Psoas muscle (tissue), 8 donors: ENCODE measurements at places on chromosomes 3 and 15. TPM values are rescaled to one million over a fixed set of nuclear protein-coding genes. Genes with fewer than 3 reads are reported as not detected.

The MESP2 gene
- polyA plus RNA-seq = 0.20 TPM

DNA sequence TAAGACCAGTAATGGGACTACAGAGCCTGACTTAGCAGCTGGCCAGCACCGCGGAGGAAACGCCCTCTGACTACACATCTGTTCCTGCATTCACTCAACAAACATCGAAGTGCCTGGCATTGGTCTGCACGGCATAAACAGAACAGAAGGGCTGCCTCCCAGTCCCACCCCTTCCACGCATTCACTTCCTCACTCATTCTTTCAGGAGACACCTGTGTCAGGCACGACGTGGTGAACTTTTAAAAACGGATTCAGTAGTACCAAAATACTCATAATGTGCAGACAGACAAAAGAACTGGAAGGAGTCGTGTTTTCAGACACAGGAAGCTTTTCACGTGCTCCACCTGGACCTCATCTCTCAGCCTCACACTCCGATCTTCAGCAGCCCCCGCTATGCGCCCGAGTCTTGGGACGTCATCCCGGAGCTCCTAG, 123.3 kb downstream of the XXYLT1 start:
- peak; percentile 64 for DNase-seq
- no peak overlapping the region for H3K27ac ChIP-seq
- no peaks in the 10 kb centered on the region for H3K36me3 ChIP-seq
- H3K27me3 ChIP-seq = no peaks in the 10 kb centered on the region
- peak overlapping the region; percentile 42 for H3K4me3 ChIP-seq
- peaks cover 6% of the 10 kb centered on the region for H3K4me1 ChIP-seq

DNA sequence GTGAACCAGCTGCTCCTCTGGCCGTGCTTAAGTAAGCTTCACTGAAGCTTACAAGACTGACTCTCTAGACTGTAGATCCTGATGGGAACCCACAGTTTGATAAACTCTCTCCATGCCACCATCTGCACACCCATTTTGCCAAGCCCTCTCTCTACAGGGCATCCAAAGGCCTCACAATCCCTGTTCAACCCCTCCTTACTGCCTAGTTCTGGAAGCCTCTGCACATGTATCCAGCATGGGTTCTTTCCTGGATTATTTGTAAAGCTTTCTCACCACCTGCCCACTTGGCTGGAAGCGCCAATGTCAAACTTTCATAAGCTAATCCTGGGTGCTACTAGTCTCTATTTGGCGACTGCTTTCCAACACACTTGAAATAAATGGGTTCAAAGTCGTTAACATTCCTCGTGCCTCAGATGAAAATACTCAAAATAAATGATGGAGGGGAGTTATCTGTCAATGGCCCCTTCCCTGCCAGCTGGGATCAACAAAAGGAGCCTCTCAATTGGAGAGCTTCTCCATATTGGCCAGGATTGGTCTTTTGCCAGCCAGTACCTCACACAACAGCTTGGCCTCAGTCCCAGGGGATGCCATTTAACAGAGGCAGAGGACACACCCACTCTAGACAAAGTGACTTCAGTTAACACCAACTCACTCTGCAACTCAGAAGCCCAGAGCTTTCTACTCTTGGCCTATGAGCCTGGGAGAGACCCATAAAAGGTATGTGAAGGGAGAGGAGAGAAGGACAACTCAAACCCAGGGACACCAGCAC, 48.1 kb downstream of the SH3BP5 start:
- no peak overlapping the region for H3K4me3 ChIP-seq
- H3K36me3 ChIP-seq = no peaks in the 10 kb centered on the region
- H3K27ac ChIP-seq = no peak overlapping the region
- no peaks in the 10 kb centered on the region for H3K27me3 ChIP-seq
- peaks cover 15% of the 10 kb centered on the region for H3K4me1 ChIP-seq

DNA sequence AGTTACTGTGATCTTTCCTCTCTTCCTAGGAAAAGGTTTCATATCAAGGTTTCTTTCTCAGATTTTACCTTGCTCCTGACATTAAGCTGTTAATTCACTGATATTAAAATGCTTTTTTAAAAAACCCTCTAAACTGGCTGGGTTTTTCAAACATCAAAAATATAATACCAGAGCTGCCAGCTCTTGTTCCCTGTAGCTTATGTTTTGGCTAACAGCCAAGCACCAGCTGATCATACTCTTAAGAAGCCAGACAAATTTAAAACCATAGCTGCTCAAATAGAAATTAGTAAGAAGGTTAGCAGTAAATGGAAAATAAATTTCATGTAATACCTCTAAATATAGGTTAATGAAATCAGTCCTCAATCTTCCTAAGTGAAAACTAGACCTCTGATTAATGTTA, 657.5 kb downstream of the GRM7 start:
- DNase-seq = no peak
- no peaks in the 10 kb centered on the region for H3K36me3 ChIP-seq
- no peak overlapping the region for H3K4me3 ChIP-seq
- no peak overlapping the region for H3K27ac ChIP-seq
- H3K4me1 ChIP-seq = peaks cover 8% of the 10 kb centered on the region

GRCh38 chr3:187027531-187028278, 97.4 kb downstream of the ST6GAL1 start:
- no peaks in the 10 kb centered on the region for H3K4me1 ChIP-seq
- H3K36me3 ChIP-seq = no peaks in the 10 kb centered on the region
- H3K27me3 ChIP-seq = no peaks in the 10 kb centered on the region

DNA sequence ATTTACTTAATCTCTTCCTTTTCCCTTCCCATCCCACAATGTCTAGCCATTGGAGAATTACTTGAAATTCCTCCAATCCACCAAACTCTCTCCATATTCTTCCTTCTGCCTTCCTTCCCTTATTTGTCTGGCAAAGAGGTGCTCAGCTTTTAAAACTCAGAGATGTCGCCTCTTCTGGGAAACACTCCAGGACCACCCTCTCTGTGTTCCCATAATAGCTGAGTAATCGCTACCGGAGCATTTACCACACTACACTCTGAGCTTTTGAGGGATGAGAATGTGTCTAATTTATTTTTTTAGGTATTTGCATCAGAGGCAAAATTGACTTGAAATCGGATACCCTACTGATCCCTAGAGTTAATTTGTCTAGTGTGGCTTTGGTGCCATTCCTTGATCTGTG, 245.7 kb upstream of the TPRG1 start:
- no peak overlapping the region for H3K27ac ChIP-seq
- DNase-seq = no peak
- H3K36me3 ChIP-seq = no peaks in the 10 kb centered on the region
- H3K27me3 ChIP-seq = no peaks in the 10 kb centered on the region
- H3K4me3 ChIP-seq = no peak overlapping the region
- H3K4me1 ChIP-seq = no peaks in the 10 kb centered on the region

GRCh38 chr3:100120012-100120411, 5.7 kb upstream of the FILIP1L start:
- peaks cover 33% of the 10 kb centered on the region for H3K4me1 ChIP-seq
- H3K27me3 ChIP-seq = no peaks in the 10 kb centered on the region
- peak overlapping the region; percentile 90 for H3K27ac ChIP-seq
- DNase-seq = no peak
- no peaks in the 10 kb centered on the region for H3K36me3 ChIP-seq

DNA sequence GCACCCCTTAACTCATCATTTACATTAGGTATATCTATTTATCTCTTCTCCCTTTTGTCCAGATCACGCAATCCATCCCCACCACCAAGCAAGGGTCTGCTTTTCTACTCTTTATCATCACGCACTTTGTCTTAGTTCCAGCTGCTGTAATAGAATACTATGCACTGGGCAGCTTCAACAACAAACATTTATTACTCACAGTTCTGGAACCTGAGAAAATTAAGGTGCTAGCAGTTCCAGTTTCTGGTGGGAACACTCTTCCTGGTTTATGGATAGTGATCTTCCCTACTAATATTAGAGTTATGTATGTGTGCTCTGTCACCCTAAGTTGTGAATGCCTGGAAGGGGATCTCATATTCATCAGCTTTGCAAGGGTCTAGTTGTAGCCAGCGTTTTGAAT, 687.0 kb downstream of the NTRK3 start:
- H3K4me1 ChIP-seq = no peaks in the 10 kb centered on the region
- H3K36me3 ChIP-seq = no peaks in the 10 kb centered on the region
- H3K4me3 ChIP-seq = no peak overlapping the region
- no peaks in the 10 kb centered on the region for H3K27me3 ChIP-seq
- DNase-seq = no peak

The PPP1R14D gene
- not detected for polyA plus RNA-seq

The CTXND1 gene
- 0.04 TPM for polyA plus RNA-seq

GRCh38 chr3:76266511-76266910, 481.2 kb upstream of the ZNF717 start:
- H3K27me3 ChIP-seq = no peaks in the 10 kb centered on the region
- H3K36me3 ChIP-seq = no peaks in the 10 kb centered on the region
- H3K27ac ChIP-seq = no peak overlapping the region

The BLM gene
- polyA plus RNA-seq = 1.7 TPM

DNA sequence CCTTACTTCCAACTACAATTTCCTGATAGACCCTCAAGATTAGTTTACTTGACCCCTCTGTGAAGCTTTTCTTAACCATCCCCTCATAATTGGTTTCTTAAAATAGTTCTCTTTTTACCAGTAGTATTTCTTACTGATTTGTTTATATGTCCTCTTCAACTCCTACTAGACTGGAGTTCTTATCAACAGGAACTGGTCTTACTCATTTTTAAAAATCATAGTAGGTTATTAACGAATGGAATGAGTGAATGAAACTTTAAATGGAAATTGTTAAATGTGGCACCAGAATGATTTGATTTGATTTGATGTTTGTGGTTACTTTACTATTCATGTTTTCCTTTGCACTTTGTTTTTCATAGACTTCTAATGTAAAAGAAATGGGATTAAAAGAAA, 91.5 kb downstream of the NEO1 start:
- no peak overlapping the region for H3K4me3 ChIP-seq
- no peaks in the 10 kb centered on the region for H3K27me3 ChIP-seq
- no peaks in the 10 kb centered on the region for H3K4me1 ChIP-seq
- H3K27ac ChIP-seq = no peak overlapping the region
- DNase-seq = no peak

The AADACL2 gene
- polyA plus RNA-seq = not detected

DNA sequence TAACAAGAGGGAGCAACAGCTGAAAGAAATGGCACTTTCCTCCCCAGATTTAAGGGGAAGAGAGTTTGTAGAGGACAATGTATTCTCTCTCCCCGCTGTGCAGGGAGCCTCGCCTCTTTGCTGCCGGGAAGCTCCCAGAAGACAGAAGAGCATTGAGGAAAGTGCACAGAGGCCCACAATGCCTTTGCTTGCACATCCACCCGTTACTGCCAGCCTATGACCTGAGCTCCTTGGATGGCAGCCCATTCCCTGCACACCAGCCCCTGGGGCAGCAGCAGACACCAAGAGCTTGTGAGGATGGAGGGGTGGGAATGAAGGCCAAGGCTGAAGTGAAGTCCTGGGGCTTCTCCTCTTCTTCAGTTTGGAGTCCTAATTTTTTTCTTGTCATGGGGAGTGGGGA, 67.0 kb downstream of the CLDN11 start:
- no peaks in the 10 kb centered on the region for H3K36me3 ChIP-seq
- H3K27ac ChIP-seq = no peak overlapping the region
- no peaks in the 10 kb centered on the region for H3K4me1 ChIP-seq
- H3K27me3 ChIP-seq = no peaks in the 10 kb centered on the region
- H3K4me3 ChIP-seq = no peak overlapping the region
- no peak for DNase-seq

GRCh38 chr3:164190566-164190965, 887.7 kb downstream of the SI start:
- DNase-seq = no peak
- H3K36me3 ChIP-seq = no peaks in the 10 kb centered on the region
- no peak overlapping the region for H3K27ac ChIP-seq
- no peaks in the 10 kb centered on the region for H3K27me3 ChIP-seq
- no peak overlapping the region for H3K4me3 ChIP-seq

DNA sequence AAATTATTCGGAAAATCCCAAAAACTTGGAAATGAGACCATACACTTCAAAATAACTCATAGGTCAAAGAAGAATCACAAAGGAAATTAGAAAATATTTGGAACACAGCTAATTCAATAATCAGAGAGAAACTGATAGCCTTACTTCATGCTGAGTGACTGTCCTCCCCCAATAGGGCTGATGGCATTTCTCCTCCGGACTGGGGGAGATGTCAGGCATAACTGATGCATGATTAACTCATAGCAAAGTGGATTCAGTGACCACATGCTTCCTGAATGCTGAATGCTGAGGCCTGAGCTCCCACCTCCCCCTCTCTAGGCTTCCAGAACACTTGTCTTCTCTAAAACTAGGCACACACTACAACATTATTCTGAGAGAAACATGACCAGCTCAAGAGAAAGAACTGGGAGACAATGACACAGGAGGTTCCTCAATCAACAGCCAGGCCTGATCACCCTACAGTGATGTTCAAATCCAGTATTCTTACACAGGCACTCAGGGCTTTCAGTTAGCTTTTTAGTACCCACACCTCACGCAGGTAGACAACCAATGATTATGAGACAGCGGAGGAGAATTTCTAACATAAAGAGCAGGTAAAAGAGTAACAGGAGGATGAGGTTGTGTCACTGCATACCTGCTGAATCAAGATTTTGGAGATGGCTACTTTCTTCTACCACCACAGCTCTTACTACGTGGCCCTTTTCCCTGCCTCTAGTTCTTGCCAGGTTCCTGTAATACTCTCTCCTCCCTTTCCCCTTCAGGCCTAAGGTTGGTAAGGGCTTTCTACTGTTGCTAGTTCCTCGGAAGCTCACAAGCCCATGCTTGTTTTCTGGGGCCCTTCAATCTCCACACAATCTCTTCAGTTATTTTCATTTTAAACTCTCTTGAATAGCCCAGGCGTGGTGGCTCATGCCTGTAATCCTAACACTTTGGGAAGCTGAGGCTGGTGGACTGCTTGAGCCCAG, 96.1 kb downstream of the FMN1 start:
- no peak overlapping the region for H3K4me3 ChIP-seq
- no peaks in the 10 kb centered on the region for H3K36me3 ChIP-seq
- H3K27me3 ChIP-seq = no peaks in the 10 kb centered on the region
- peaks cover 7% of the 10 kb centered on the region for H3K4me1 ChIP-seq
- H3K27ac ChIP-seq = no peak overlapping the region
- no peak for DNase-seq

DNA sequence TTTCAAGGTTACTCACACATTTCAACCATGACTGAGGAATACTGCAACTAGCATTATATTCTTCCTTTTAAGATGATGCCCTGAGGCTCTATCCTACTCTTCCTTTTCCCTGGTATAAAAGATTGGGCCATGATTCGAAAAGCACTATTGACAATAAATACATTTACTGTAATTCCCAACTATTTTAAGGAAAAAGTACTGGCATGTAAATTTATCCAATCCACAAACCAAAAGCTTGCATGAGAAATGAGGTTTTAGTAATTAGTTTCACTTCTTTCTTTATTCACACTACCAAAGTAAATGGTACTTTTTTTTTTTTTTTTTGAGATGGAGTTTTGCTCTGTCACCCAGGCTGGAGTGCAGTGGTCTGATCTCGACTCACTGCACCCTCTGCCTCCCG, 310.2 kb downstream of the LRRC3B start:
- no peak overlapping the region for H3K27ac ChIP-seq
- no peak overlapping the region for H3K4me3 ChIP-seq
- no peaks in the 10 kb centered on the region for H3K36me3 ChIP-seq
- no peaks in the 10 kb centered on the region for H3K4me1 ChIP-seq
- no peak for DNase-seq

- peaks cover 1% of the 10 kb centered on the region for H3K27me3 ChIP-seq
- peak overlapping the region; percentile 33 for H3K4me3 ChIP-seq
- H3K36me3 ChIP-seq = no peaks in the 10 kb centered on the region
- peaks cover 8% of the 10 kb centered on the region for H3K4me1 ChIP-seq
Measured at GRCh38 chr15:69058830-69059556, 44.5 kb downstream of the NOX5 start.

GRCh38 chr3:45188719-45189659, 37.1 kb downstream of the TMEM158 start:
- H3K36me3 ChIP-seq = no peaks in the 10 kb centered on the region
- DNase-seq = no peak
- no peak overlapping the region for H3K27ac ChIP-seq
- H3K27me3 ChIP-seq = no peaks in the 10 kb centered on the region
- no peaks in the 10 kb centered on the region for H3K4me1 ChIP-seq
- H3K4me3 ChIP-seq = no peak overlapping the region

GRCh38 chr15:100192097-100193080, 149.4 kb downstream of the ADAMTS17 start:
- H3K27me3 ChIP-seq = no peaks in the 10 kb centered on the region
- H3K4me1 ChIP-seq = no peaks in the 10 kb centered on the region
